Esophagus muscularis mucosa (tissue), 4 donors: ENCODE measurements at places on chromosomes 3 and 15.

- H3K36me3 ChIP-seq = no peaks in the 10 kb centered on the region
- no peak overlapping the region for H3K4me3 ChIP-seq
- H3K4me1 ChIP-seq = no peaks in the 10 kb centered on the region
- DNase-seq = no peak
Observed at GRCh38 chr15:63405159-63405558, 23.5 kb upstream of the CA12 start.

- H3K4me1 ChIP-seq = peaks cover 11% of the 10 kb centered on the region
- no peaks in the 10 kb centered on the region for H3K27me3 ChIP-seq
- no peak overlapping the region for H3K4me3 ChIP-seq
- H3K36me3 ChIP-seq = no peaks in the 10 kb centered on the region
- DNase-seq = no peak
Observed at GRCh38 chr15:95659656-95660055, 670.8 kb upstream of the NR2F2 start.

GRCh38 chr3:119598410-119599098 is 869 bp downstream of the PLA1A start:
- DNase-seq = no peak
- no peak overlapping the region for H3K27ac ChIP-seq
- H3K4me1 ChIP-seq = peaks cover 15% of the 10 kb centered on the region
- H3K4me3 ChIP-seq = no peak overlapping the region
- no peaks in the 10 kb centered on the region for H3K36me3 ChIP-seq

DNA sequence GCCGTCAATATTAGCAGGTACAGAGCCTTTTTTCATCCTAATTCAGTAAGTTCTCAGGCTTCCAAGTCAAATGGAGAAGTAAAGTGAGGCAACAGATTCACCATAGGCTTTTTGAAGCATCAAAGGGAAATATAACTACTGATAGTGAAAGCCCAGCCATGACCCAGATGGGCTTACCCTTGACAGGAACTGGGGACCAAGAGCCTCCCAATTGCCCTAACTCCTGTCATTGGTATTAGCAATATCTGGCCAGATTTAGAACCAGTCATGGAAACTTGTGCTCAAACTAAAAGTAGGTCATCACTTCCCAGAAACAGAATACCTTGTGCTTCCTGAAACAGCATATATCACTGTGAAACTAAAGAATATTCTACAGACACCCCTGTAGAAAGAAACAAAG is 33.0 kb downstream of the NME9 start:
- H3K27me3 ChIP-seq = no peaks in the 10 kb centered on the region
- no peaks in the 10 kb centered on the region for H3K4me1 ChIP-seq
- DNase-seq = no peak
- no peak overlapping the region for H3K27ac ChIP-seq

DNA sequence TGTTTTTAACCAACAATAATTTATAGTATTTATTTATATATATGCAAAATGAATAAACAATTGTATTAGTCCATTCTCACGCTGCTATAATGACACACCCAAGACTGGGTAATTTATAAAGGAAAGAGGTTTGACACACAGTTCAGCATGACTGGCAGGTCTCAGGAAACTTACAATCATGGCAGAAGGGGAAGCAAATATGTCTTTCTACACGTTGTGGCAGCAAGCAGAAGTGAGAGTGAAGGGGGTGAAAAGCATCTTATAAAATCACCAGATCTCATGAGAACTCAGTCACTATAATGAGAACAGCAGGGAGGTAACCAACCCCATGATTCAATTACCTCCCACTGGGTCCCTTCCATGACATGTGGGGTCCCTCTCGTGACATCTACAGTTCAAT is 162.8 kb upstream of the SLITRK3 start:
- H3K4me3 ChIP-seq = no peak overlapping the region
- no peaks in the 10 kb centered on the region for H3K36me3 ChIP-seq

- H3K4me1 ChIP-seq = no peaks in the 10 kb centered on the region
- no peak overlapping the region for H3K27ac ChIP-seq
- no peaks in the 10 kb centered on the region for H3K27me3 ChIP-seq
- H3K36me3 ChIP-seq = no peaks in the 10 kb centered on the region
- no peak for DNase-seq
- no peak overlapping the region for H3K4me3 ChIP-seq
Observed at GRCh38 chr3:190746986-190747385, 115.5 kb downstream of the GMNC start.

DNA sequence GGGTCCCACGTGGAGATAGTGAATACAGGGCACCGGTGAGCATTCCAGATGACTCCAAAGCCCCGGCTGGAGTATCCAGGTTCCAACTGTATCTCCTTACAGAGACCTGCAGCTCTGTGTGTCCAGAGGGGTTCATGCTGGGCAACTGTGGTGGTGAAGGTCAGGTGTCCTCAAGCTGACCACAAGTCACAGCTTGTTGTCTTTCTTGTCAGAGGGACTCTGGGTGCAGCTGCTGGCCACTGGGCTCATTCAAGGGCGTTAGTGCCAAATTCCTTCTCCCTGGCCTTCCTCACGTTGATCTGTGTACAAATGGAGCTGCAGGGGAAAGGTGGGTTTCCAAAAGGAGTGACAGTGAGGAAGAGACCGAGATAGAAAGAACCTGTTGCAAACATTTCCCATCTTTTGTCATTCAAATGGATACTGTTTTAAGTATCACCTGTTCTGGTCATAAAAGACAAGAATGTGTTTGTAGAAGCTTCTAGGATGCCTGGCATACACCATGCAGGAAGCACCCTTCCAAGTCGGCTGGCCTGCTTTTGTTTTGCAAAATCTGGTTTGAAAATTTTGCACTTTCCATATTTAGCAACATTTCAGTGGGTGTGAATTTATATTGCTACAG is 52.5 kb downstream of the CEMIP start:
- no peak overlapping the region for H3K4me3 ChIP-seq
- no peak for DNase-seq
- H3K27ac ChIP-seq = no peak overlapping the region
- H3K27me3 ChIP-seq = no peaks in the 10 kb centered on the region

DNA sequence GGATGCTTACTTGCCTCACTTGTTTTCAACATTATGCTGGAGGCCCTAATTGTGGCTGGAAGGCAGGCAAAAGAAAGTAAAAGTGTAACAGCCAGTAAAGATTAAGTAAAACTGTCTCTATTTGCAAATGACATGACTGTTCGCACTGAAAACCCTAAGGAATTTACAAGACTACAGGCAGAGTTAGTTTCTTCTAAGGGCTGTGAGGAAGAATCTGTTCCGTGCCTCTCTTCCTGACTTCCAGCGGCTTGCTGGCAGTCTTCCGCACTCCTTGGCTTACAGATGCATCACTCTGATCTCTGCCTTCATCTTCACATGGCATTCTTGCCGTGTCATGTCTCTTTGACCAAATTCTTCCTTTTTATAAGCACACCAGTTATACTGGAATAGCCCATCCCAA is 86.1 kb downstream of the DLG1 start:
- no peak overlapping the region for H3K27ac ChIP-seq
- no peaks in the 10 kb centered on the region for H3K36me3 ChIP-seq
- no peak overlapping the region for H3K4me3 ChIP-seq
- peaks cover 11% of the 10 kb centered on the region for H3K4me1 ChIP-seq
- no peaks in the 10 kb centered on the region for H3K27me3 ChIP-seq

- H3K27ac ChIP-seq = no peak overlapping the region
- H3K36me3 ChIP-seq = no peaks in the 10 kb centered on the region
- DNase-seq = no peak
- H3K4me3 ChIP-seq = no peak overlapping the region
- H3K4me1 ChIP-seq = no peaks in the 10 kb centered on the region
Observed at GRCh38 chr3:22982981-22983587, 220.0 kb upstream of the UBE2E2 start.

DNA sequence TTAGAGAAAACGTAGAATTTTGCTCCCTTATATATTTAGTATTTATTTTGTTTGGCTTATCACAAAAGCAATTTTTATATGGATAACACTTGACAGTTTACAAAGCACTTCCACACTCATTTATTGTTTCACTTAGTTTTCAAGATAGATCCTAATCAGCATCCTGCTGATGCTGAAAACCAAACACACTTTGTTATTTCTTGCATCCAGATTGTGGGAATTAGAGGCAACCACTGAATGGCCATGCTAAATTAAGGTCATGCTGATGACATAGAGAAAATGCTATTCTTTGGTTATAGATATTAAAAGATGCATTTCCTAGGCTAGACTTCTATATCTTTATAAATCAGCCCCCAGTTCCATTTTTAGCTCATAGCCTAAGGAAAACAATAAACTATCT is 474.1 kb upstream of the KCNMB2 start:
- no peak overlapping the region for H3K27ac ChIP-seq
- DNase-seq = no peak

DNA sequence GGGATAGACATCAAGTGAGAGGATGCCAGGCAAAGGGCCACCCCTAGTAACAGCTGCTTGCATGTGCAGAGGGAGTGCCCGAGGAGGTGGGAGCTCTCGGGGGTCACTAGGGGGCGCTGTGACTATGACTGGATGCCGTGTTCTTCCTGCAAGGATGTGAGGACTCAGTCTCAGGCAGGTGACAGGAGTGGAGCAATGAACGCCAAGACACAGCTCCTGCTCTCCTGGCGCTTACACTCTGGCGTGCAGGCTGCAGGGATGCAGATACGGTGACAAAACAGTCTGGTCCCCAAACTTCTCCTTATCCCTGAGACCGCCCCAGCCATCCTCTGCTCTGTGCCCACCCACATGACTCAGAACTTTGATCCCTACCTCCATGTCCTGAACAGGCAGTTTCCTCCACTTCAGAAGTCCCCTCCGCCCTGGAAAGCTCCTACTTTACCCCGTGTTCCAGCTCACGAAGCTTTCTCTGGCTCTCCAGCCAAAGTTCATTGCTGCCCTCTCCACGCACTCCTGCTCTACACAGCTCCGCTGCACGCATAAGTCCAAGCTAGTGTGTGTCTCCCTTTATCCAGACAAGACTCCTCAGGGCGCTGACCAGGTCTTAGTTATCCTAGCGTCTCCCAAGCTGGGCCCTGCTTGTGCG is 14.7 kb downstream of the RHOV start:
- no peak overlapping the region for H3K27ac ChIP-seq
- H3K27me3 ChIP-seq = no peaks in the 10 kb centered on the region
- H3K36me3 ChIP-seq = no peaks in the 10 kb centered on the region
- H3K4me1 ChIP-seq = peaks cover 8% of the 10 kb centered on the region
- H3K4me3 ChIP-seq = no peak overlapping the region
